Transverse colon (tissue), 4 donors: ENCODE measurements at places on chromosomes 6 and 20.
A peak's percentile ranks its signal among the peaks of the same experiment; 100 is the strongest.

DNA sequence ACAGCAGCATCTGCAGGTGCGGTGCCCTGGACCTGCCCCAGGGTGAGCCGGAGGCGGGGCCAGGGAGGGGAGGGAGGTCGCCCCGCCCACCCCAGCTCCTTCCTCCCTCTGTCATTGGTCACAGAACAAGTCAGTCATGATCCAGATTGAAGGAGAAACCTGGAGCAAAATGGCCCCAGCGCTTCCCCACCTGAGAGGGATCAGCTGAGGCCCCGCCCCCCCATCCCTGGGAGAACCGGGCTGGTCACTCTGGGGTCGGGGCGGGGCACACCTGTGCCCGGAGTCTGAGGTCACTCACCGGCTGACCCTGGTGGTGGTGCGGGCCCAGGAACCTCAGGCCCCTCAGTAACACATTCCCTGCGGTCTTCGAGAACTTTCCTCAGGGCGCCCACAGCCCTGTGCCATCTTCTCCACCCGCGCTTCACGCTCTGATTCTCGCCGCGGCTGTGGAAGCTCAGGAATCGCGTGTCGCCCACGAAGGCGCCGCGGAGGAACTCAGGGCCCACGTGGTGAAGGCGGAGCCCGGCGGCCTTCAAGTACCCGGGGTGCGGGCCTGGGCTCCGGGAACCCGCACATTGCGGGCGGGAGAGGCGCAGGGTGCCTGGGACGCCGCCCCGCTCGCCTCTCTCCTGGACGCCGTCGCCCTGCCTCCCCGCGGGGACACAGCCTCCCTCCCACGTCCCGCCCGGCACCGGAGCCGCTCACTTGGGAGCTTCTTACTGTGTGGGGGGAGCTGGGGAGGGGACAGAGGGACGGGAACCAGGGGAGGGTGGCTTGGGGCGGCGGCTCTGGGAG, 36.4 kb upstream of the HLA-C start:
- peak; percentile 73 for DNase-seq

- no peak for DNase-seq
Measured at GRCh38 chr6:11869672-11870340, 91.2 kb upstream of the ADTRP start.

GRCh38 chr6:76631622-76632021, 559.2 kb upstream of the IMPG1 start:
- no peak for DNase-seq

DNA sequence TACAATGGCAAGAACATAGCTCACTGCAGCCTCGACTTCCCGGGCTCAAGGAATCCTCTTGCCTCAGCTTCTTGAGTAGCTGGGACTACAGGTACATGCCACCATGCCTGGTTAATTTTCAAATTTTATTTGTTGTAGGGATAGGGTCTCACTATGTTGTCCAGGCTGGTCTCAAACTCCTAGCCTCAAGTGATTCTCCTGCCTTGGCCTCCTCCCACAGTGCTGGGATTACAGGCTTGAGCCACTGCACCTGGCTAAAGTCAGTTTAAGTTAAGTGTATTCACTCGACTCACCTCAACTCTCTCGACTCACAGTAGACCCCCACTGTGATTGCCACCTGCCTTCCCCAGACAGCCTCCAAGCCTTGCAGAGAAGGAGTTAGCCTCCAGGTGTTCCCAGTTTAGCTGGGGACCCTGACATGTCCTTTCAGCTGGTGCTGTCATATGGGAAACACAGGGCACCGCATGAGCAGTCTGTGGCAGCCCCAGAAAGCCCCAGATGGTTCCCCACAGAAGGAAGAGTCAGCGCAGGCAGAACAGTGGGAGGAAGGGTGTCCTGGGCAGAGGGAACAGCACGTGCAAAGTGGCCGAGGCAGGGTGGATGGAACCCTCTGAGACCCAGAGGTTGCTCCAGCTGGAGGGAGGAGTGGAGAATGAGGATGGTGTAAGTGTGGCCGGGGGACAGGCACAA, 40.4 kb downstream of the CEBPB start:
- no peak for DNase-seq

DNA sequence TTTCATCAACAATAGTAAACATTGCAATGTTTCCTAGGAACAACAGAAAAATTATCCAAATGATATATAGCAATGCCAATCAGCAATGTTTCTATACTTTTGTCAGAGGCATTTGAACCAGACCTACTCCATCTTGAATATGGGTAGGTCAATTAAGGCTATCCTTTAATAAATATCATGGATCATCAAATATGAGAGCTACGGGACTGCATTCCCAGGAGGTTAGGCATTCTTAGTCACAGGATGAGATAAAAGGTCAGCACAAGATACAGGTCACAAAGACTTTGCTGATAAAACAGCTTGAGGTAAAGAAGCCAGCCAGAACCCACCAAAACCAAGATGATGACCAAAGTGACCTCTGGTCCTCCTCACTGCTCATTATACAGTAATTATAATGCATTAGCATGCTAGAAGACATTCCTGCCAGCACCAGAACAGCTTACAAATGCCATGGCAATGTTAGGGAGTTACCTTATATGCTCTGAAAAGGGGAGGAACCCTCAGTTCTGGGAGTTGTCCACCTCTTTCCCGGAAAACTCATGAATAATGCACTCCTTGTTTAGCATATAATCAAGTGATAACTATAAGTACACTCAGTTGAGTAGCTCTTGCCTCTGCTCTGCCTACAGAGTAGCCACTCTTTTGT, 8.6 kb upstream of the SERPINB6 start:
- DNase-seq: no peak

DNA sequence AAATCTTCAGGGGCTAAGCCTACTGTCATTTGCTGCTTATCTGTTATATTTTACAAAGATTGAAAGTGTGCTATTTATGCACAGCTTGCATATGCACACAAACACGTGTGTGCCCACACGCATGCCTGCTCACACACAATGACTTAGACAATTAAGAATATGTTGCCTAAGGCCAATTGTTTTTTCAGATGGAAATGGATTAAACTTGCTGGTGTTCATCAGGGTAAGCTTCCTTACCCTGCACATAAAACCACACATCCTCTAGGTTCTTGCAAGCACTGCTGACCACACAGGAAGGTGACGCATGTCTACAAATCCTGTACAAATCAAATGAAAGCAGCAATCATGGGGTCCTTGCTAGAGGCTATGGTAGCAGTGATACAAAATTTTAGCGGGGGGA, 58.4 kb downstream of the GJA10 start:
- DNase-seq: peak; percentile 12

- DNase-seq: no peak
Measured at GRCh38 chr6:137334884-137335283, 115.7 kb upstream of the IFNGR1 start.

GRCh38 chr6:157741948-157742556, 81.0 kb upstream of the SNX9 start:
- DNase-seq: no peak

- DNase-seq: no peak
Measured at GRCh38 chr6:15025446-15025845, 220.4 kb upstream of the JARID2 start.

GRCh38 chr20:55070001-55070400, 594.6 kb downstream of the DOK5 start:
- DNase-seq: no peak

GRCh38 chr6:145254649-145255401, 480.5 kb downstream of the EPM2A start:
- no peak for DNase-seq

GRCh38 chr6:90703336-90703735, 116.5 kb upstream of the MAP3K7 start:
- no peak for DNase-seq

GRCh38 chr20:47262008-47262364, 94.5 kb downstream of the ZMYND8 start:
- DNase-seq: no peak

- no peak for DNase-seq
Measured at GRCh38 chr6:88855541-88856147, 107.8 kb downstream of the RNGTT start.

GRCh38 chr6:69974193-69974592, 107.8 kb downstream of the COL19A1 start:
- DNase-seq: no peak

GRCh38 chr6:31087494-31088089, 24.8 kb downstream of the C6orf15 start:
- peak; percentile 89 for DNase-seq

DNA sequence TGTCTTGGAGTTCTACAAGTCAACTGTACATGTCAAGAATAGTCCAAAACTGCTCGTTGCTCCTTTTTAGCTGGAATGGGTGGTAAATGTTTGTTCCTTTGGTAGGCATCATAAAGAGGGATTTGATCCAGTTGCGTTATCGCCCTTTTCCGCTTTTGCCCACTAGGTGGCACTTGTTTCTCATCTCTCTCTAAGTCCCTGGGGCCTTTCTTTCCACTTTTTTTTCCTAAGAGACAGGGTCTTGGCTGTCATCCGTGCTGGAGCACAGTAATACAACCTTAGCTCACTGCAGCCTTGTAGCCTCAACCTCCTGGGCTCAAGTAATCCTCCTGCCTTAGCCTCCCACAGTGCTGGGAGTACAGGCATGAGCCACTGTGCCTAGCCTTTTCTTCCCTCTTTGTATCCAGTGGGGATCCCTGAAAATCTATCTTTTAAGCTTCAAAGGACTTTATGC, 20.7 kb downstream of the GTPBP2 start:
- DNase-seq: peak; percentile 75

DNA sequence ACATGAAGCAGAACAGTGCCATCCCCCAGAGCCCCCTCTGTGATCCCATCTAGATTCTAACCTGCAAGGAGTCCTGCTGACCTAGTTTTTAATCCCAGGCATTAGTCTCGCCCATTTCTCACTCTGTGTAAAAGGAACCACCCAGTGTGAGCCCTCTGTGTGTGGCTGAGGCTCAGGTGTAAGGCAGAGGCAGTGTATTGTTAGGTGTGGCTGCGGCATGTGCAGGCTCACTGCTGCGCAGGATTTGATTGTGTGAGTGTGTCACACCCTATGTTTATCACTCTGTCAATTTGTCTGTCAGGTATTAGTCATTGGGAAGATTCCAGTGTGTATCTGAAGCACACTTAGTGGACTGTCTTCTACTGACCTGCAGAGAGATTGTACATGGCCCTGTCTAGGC, 13.7 kb upstream of the CST8 start:
- DNase-seq: no peak

GRCh38 chr6:74074645-74075044, 378.6 kb downstream of the CD109 start:
- no peak for DNase-seq

DNA sequence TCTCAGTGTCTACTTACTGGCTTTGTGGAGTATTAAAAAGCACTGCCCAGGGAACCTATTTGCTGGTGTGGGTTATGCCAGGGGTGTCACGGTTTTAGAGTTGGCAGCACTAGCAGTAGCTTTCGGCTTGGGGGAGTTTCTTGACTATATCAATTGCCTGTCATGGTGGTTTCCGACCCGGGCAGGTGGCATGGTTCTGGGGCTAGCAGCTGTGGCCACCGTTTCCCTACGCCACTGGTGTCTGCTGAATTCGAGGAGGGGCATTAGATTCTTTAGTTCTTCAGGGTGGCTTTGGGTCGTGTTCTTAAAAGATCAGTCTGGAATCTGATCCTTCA, 55.6 kb upstream of the FOXC1 start:
- no peak for DNase-seq

GRCh38 chr6:10184371-10185227, 230.3 kb downstream of the TFAP2A start:
- no peak for DNase-seq

DNA sequence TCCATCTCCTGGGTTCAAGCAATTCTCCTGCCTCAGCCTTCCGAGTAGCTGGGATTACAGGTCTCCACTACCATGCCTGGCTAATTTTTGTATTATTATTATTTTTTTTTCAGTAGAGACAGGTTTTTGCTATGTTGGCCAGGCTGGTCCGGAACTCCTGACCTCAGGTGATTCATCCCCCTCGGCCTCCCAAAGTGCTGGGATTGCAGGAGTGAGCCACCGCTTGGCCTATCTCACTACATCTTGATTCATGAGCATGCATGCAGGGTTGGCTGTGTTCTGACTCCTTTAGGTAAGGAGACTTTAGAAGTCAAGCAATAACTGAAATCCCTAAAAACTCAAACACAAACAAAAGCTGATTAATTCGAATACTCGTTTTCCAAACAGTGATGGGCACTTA, 80.9 kb downstream of the GJA1 start:
- DNase-seq: no peak

GRCh38 chr6:166412911-166413384, 30.2 kb upstream of the MPC1 start:
- no peak for DNase-seq

- peak; percentile 11 for DNase-seq
Measured at GRCh38 chr6:80214436-80215022, 108.1 kb downstream of the BCKDHB start.

- no peak for DNase-seq
Measured at GRCh38 chr20:62266340-62266739, 28.0 kb downstream of the OSBPL2 start.

GRCh38 chr6:128278836-128279235, 241.6 kb downstream of the PTPRK start:
- DNase-seq: no peak

GRCh38 chr6:128413291-128413690, 107.1 kb downstream of the PTPRK start:
- DNase-seq: no peak

DNA sequence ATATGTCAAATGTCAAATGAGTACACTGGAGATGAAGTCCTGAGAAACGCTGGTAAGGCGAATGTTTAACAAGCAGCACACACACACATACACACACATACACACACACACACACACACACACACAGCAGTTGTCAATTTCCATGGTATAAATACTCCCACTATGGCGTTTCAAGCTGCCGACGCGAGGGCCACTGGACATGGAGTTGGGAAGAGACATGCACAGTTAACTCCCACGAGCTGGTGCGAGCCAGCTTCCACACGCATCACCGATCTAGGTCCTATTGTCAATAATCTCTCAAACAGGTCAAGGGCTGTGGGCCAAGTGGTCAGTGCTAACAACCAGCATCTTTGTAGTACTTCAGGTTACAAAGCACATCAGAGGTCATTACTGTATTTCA, 58.9 kb downstream of the TRERF1 start:
- DNase-seq: no peak

DNA sequence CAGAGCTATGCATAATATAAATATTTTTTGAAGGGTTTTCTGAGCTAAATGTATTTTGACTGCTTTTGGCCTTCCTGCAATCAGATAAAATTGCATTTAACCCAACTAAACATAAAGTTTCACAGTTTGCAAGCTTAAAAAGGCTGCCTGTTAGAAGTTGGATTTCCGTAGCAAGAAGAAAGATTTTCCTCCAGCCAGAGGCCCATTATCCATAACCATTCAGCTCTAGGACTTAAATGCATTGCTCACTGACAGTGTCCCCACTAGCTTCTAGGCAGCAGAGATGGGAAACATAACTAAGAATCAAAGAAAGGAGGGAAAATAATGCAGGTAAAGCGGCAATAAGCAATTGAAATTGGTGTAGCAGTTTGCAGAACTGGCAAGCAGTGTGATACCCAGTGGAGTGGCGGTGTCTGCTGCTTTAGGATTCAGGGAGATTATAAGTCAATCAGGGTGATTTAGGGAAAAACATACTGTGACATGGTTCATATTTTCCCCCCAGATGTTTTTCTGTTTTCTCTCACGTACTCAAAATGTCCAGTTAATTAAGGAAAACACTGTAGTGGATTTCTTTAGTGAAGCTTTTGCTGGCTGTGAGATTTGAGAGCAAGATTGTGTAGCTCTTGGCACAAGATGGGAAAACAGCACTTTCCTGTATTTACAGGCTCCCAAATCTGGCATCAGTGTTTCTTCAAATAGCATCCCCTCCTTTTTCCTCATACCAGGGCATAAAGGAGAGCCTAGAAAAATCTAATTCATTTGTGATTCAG, 69.1 kb downstream of the CTNNBL1 start:
- no peak for DNase-seq
